ELF-1 (cell line): ENCODE measurements at places on chromosomes 16 and 17.

DNA sequence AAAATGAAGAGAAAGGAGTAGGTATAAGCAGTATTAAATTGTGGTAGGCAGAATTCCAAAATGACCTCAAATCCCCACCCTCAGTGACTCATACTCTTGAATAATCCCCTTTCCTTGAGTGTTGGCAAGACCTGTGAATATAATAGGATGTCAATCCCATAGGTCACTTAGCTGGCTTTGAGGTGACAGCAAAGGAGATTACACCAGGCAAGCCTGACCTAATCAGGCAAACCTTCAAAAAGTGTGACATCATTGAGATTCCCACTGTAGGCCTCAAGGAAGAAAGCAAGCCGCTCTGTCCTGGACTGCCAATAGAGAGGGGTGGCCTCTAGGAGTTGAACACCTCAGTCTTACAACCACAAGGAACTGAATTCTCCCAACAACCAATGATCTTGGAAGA is 535.2 kb downstream of the RBFOX1 start:
- no peak for DNase-seq

- no peak for DNase-seq
These were observed 26.2 kb downstream of the GPRC5B start for GRCh38 chr16:19858340-19859018.

DNA sequence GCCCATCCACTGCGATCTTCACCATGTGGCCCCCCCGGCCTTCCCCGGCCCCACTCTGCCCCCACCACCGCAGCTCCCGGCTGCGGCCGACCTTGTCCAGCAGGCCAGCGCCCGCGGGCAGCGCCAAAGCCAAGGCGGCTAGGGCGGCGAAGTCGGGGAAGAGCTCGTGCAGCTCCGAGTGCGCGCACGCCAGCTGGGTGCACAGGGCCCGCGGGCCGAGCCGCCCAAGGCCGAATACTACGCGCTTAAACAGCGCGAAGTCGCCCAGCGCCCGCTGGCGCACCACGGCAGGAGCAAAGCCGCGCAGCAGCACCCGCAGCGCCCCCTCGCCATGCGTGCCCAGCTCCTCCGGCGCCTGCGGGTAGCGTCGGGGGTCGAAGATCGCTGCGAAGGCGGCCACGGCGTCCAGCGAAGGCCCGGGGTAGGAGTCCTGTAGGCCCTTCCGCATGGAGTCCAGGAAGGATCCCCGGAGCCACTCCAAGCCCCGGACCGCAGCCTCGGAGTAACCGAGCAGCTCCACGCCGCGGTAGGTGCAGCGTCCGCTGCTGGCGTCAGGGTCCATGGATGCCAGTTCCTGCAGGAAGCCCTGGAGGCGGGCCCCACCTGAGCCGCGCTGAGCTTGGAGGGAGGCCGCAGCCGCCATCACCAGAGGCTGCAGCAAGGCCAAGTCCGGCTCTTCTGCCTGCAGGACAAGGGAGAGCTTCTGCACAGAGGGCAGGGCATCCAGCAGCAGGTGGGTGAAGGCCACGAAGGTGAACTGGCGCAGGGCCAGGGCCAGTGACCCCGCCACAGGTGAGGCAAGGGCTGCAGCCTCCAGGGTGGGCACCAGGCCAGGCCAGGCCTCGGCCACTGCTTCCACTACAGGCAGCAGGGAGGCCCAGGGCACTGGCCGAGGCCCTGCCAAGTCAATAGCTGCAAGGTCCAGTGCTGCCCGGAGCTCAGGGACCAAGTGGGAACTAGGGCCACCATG is 10.3 kb downstream of the C17orf113 start:
- DNase-seq = peak; percentile 26

GRCh38 chr16:72166151-72166550 is 5.8 kb downstream of the PMFBP1 start:
- no peak for DNase-seq

DNA sequence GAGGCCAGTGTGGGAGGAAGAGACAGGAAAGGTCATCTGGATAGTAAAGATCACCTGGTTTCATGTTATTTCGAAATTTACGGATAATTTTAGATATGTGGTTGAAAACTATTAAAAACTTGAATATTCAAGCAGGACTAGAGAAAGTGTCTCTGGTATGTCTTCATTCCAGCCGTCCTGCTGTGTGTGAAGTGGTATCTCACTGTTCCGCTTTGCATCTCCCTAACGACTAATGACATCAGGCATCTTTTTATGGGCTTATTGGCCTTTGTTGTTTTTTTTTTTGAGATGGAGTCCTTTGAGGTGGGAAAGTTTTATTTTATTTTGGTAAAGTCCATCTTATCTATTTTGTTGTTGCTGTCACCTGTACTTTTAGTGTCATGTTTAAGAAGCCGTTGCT is 214.4 kb upstream of the CHMP6 start:
- DNase-seq = no peak

GRCh38 chr17:34171245-34171818 is 83.8 kb upstream of the CCL2 start:
- DNase-seq = peak; percentile 81

- DNase-seq = peak; percentile 64
These were observed 46.3 kb downstream of the RMI2 start for GRCh38 chr16:11391576-11391975.

GRCh38 chr16:66399930-66400329 is 27.2 kb upstream of the BEAN1 start:
- DNase-seq = no peak

- DNase-seq = peak; percentile 54
These were observed 72.6 kb downstream of the MGAT5B start for GRCh38 chr17:76940738-76941350.

DNA sequence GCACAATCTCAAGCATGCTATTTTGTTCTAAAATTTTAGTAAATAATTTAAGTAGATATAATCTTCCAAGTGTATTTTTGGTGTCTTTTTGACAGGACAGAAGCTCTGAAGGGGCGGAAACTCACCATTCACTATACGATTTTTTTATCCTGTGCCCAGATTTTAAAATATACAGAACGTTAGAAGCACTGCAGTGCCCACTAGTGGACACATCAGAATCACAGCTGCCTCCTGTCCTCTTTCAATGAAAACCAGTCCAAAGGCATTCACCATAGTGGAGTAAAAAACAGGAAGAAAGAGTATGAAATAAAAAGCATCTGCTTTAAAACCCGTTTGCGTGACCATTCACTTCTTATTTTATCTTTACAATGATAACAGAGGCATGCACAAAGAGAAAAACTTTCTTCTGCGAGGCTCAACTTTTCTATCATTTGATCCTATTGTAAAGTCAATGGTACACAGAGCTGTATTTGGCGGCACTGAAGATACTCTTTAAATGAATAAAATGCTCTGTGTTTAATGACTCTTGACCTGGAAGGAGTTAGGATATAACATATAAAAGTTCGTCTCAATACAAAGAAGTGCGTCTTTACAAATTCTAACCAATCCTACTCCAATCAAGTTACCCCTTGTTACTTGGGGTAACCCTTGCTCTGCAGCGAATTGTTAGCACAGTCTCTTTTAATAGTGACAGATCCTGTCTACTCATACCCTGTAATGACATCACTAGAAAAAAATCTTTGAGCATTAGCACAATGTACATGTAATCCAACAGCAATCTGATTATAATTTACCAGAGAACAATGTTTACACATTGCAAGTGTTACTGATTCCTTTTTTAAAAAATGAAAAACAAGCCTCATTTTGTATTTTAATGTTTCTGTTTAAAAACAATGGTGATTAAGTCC is 339.8 kb upstream of the PSMD7 start:
- peak; percentile 59 for DNase-seq

DNA sequence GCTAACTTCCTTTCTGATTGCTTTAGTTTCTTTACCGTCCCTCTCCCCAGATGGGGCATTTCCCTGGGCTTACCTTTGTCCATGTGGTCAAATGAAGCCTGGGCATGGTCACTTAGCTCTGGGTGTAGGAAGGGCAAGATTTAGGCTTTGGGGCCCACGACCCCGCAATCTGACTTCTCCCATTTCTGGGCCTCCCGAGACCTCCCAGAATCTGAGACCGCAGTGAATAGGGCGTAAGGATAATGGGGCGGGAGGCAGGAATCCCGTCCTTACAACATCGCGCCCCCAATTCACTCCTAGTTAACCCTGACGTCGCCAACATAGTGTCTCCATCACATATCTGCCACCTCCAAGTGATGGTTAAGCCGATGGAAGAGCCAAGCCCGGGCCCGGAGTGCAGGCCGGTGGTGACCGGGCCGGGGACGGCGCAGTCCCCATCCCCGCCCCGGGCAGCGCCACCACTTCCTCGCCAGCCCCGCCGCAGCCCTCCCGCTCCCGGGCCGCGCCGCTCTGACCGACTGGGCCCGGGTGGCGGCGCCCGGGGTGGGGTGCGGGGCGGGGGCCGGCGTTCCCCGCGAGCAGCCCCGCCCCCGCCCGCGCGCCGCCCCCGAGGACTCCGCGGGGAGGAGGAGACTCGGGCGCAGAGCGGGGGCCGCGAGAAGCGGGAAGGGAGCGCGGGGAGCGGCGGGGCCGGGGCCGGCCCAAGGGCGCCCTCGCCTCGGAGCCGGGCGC is at the start of gene RHBDL3:
Gene RHBDL3 (plus strand): TSS at position 641 of the 732 bp plus-strand sequence. CDS start 358 bp downstream, outside the sequence.
- no peak for DNase-seq

- DNase-seq = no peak
These were observed 7.4 kb upstream of the PMFBP1 start for GRCh38 chr16:72179204-72179970.

GRCh38 chr17:19911033-19911432 is 43.3 kb upstream of the ULK2 start:
- no peak for DNase-seq

- no peak for DNase-seq
These were observed 4.3 kb downstream of the ABI3 start for GRCh38 chr17:49214676-49215360.

- peak; percentile 75 for DNase-seq
These were observed 127.3 kb downstream of the MGAT5B start for GRCh38 chr17:76995387-76996105.

DNA sequence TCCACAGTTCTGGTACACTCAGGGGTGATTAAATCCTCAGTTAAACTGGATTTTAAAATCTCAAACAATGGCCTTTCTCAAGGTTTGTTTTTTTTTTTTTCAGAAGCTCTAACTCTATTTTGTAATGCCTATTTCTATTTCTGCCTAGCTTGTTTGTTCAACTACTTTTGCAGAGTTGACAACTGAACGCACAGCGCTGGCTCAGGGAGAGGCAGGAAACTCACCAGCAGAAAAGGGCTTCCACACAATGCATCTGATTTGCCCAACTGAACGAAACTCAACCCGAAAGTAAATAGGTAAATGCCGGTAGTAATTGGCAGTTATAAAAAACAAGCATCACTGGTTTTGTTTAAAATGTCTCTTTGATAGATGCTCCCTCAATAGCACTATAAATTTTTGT is 52.7 kb upstream of the CNEP1R1 start:
- DNase-seq = no peak

DNA sequence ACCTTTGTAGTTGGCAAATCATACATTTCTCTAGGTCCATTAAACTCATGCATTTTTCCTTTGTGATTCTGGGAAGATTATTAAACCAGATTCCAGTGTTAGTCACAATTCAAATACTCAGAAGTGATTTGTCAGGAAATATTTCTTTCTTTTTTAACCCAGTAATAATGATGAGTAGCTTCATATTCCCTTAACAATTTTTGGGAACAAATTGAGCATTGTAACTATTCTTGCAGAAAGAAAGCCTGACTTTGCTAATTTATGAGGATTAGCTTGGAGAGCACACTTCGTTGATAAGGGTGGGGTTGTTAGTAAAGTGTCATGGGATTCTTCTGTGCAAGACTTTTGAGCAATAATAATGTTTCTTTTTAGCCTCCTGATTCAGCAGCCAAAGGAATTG is 18.7 kb upstream of the KRT24 start:
- DNase-seq = no peak

DNA sequence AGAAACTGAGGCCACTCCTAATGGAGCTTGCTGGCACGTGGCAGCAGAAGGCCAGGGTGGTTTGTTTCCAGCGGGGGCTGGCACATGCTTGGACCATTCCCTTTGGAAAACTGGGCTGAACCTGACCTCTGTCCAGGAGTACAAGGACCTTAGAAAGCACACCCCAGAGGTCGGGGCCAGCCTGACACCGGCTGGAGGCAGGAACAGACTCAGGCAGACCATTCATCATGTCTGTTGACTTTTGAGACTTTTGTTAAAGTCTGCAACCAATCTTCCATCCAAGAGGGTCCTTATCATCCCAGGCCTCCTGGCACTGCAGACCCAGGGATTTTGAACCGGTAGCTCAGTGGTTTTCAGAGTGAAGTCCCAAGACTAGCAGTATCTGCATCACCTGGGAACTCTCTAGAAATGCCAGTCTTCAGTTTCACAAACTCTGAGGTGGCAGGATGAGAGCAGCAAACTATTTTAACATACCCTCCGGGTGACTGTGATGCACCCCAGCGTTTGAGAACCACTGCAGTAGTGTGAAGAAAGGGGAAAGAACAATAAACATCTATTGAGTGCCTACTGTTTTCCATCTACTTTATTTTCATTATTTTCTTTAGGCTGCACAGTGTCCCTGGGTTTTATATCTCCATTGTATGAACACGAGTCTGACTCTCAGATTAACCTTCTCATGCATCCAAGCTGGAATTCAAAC is 145.3 kb upstream of the PLCG2 start:
- no peak for DNase-seq

DNA sequence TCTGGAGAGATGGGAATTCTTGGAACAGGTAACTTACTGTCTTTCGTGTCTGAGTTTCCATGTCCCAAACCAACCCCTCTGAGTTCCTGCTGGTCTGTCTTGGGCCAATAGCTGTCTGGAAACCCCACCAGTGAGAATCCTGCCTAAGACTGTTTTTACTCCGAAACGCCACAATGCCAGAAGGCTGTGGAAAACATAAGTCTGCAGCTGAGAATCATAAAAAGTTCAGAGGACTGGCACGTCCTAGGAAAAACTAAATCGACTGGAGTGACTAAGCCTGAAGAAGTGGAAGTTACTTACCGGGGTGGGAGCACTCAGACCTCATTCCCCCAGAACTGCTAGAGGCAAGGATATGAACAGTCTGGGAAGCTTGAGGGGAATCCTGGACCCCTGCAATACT is 13.3 kb downstream of the LRRC75A start:
- DNase-seq = no peak

- DNase-seq = no peak
These were observed 791 bp downstream of the DNAI2 start for GRCh38 chr17:74274709-74275340.

DNA sequence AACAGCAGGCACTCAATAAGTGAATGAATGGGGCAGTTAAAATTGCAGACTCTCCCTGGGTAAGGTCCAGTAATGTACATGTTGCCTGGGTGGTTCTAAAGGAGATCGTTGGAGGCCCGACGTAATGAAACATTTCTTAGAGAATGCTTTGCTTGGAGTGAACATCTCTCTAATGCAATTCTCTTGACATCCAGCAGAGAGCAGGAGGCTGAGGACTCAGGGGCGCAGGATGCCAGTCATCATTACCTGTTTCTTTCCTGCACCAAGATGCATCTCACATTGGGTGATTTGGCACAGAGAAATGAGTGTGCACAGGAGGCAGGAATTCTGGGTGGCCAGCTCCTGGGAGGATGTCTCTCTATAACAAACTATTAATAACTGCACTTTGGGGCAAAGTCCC is 130.3 kb upstream of the RBBP6 start:
- DNase-seq = peak; percentile 16

- peak; percentile 69 for DNase-seq
These were observed 2.0 kb upstream of the UNKL start for GRCh38 chr16:1416521-1416941.
